NCI-H2171 (cell line): ENCODE measurements at places on chromosomes 1 and 21.

- no peak for DNase-seq
Observed at GRCh38 chr1:204746838-204747442, 61.4 kb upstream of the LRRN2 start.

DNA sequence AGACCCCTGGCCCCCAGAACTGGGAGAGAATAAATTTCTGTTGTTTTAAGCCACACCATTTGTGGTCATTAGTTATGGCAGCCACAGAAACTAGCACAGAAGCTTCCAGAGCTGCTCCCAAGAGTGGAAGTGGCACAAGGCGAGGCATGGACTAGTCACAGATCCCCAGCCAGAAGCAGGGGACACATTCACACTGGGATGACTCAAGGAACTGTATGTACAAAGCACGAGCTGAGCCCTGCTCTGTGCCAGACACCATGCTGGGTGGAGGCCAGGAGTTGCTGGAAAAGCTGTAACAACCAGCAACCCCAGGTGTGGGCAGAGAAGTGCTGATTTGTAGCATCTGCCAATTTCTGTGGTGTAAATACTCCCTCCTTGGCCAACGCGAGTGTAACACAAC lies 55.6 kb downstream of the TCP10L start:
- DNase-seq, result no peak

DNA sequence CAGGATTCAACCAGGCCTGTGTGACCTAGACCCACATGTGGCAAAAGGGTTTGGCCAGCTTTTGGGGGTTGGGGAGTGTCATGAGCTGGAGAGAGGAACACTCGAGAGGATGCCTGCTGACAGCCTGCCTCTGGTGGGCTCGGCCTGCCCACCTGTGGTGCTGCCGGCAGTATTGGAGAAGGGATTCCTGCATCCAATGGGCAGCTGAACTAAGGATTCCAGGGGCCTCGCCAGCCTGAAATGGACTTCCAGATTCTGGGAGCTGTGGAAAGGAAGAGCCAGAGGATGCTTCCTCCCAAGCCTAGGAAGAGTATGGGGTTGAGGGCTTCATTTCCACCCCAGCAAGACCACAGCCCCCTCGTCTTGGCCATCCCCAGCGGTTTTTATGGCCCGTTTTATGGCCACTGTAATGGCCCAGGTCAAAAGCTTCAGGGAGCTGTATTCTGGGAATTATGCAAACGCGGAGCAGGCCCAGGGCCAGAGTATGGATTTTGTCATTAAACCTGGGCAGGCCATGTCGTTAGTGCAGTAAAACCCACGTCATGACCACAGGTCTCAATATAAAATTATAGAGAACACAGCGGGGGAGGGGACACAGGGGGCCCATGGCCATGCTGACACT lies 63.6 kb downstream of the TMEM53 start:
- no peak for DNase-seq

GRCh38 chr1:156493154-156493631 lies 7.4 kb downstream of the MEF2D start:
- peak; percentile 49 for DNase-seq

DNA sequence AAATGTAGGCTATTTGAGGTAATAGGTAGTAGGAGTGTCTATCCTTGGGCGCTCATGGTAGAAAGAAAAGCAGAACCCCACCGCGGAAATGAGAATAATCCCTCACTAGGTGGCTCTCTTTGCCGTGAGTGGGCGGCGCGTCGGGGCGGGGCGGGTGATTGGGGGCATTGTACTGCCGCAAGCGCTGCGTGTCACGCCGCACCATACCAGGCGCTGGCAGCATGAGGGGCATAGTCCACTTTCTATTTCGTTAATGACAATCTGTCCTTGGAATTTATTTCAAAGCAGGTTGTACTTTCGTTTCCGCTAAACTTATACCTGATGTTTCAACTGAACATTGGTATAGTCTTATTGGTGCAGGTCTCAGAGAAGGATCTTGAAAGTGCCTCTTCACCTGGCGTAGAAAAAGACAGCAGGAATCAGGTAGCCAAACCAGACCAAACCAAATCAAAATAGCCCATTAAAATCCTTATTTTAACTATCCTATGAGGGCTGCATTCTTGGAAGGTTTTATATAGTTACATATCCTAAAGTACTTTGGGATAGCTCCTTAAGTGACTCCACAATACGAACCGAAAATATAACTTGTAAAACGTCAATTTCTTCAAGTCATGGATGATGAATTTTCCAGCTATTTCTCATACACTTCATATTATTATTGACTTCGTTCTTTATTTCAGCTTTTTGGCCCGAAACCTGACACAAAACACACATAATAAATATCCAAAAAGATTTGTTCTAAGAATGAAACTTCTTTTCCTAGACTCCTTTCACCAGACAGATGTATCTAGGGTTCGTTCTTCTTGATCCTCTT lies 1.9 kb upstream of the SMG7 start:
- peak; percentile 88 for DNase-seq

DNA sequence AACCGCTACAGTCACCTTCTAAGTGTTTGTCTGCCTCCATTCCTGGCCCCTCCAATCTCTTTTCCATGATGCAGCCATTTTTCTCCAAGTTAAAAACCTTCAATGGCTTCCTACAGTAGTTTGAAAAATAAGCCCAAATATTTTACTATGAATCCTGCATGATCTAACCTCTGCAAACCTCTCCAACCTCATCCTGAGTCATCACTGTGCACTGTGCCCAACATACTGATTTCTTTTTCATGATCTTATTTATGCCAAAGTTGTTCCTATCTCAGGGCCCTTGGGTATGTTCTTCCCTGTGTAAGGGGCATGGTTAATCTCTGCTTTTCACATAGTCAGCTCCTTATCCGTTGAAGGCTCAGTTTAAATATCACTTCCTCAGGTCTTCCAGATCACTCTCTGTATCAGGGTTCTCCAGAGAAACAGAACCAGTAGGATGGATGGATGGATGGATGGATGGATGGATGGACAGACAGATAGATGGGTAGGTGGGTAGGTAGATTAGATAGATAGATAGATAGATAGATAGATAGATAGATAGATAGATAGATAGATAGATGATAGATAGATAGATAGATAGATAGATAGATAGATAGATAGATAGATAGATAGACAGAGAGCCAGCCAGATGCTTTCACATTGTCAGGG lies 18.1 kb upstream of the PTPN14 start:
- DNase-seq, result no peak

DNA sequence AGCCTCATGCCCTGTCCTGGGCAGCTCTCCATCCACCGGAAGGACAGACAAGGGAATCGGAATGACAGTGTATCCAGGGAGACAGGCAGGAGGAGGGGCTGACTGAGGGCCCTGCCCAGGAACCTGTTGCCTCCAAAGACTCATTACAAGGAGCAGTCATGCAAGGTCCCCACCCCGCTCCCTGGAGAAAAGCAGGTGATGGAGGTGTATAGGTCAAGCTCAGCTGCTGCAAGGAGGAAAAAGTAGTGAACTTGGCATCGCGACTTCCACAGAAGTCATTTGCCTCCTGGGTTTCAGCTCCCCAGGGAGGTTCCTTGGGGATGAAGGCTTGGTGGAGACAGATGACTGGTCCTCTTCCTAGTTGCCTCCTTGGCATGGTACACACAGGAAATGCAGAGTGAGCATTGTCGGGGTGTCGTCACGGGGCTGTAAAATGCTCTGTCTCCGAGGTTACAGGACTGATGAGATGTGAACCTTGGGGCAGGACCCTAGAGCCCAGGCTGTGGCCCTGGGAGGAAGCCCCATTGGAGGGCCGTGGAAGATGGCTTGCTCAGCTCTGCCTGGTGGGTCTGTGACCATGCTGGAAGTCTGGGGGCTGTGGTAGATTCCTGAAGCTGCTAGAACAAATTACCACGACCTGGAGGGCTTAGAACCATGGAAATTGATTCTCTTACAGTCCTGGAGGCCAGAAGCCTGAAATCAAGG lies 219.6 kb upstream of the C1orf174 start:
- no peak for DNase-seq

DNA sequence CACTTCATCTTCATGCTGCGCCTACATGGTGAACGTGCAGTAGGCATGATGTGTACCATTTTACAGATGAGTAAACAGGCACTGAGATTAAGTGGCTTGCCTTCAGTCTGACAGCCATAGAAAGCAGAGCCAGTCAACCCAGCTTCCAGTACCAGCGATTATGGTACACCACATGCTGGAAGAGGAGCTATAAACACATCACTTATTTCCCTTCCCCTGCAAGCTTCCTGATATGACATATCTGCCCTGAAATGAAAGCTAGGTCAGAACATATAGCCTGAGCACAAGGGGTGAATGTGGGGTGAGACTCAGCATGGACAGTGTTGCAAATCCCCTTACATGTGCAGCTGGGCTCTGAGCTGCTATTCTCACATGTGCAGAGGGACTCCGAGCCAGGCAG lies 33.8 kb upstream of the IL20 start:
- DNase-seq, result no peak

- no peak for DNase-seq
Observed at GRCh38 chr1:201085902-201086735, 26.1 kb downstream of the CACNA1S start.

GRCh38 chr1:19081218-19081893 lies 124.9 kb upstream of the IFFO2 start:
- no peak for DNase-seq

DNA sequence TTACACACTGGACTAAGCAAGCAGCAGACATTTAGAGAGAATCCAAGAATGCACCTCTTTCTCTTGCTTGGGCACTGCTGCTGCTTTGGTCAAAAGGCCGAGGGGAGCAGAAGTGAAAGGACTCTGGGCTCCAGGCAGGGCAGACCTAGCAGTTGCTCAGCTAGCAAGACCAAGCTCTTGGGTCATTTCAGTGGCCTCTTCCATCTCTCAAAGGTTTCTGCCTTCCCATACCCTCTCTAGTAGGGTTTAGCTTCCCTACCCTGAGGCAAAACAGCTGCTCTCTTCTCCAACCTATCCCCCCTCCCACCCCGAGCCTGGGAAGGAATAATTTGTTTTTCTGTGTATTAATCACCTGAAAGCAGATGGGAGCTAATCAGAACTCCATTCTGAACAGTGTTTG lies 25.8 kb downstream of the TFAP2E start:
- DNase-seq, result no peak

DNA sequence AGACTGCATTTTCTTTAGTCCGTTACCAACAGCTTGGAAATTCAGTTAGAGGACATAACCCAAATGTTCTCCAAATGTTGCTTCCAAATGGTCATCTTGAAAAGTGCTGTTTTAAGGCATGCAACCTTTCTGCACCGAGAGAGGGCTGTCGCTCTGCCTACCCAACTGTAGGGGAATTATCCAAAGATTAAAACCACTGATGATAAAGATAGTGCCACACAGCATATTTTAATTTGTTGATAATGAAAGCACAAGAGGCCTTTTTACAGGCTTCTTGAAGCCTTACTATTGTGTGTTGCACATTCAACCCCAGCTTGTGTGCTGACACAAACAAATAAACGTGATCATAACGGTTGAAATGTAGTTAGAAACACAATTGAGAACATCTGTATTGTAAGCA lies 121.5 kb downstream of the LMO4 start:
- DNase-seq, result no peak

GRCh38 chr21:40759061-40759460 lies 87.9 kb downstream of the DSCAM start:
- no peak for DNase-seq

DNA sequence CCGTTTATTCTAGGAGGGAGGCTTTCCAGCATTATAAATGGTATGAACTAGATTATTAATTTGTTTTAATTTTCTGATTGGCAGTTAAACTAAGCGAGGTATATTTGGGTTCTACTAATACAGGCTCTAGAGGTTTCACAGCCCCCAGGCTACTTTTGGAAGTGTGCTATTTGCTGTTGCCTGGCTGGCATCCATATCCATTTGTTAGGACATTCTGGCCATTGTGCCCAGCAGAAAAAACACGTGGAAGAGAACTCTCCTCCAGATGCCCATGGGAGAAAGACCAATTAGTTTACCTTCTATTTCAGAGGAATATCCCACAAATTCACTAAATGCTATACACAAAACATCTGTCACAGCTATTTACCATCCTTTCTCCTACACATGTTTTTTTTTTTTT lies 29.3 kb downstream of the MACO1 start:
- DNase-seq, result no peak

GRCh38 chr1:182809414-182809957 lies 19.9 kb downstream of the NPL start:
- no peak for DNase-seq

- DNase-seq, result no peak
Observed at GRCh38 chr1:23558140-23558871, 995 bp downstream of the ID3 start.

GRCh38 chr1:2086446-2087078 lies 36.4 kb downstream of the PRKCZ start:
- DNase-seq, result no peak

DNA sequence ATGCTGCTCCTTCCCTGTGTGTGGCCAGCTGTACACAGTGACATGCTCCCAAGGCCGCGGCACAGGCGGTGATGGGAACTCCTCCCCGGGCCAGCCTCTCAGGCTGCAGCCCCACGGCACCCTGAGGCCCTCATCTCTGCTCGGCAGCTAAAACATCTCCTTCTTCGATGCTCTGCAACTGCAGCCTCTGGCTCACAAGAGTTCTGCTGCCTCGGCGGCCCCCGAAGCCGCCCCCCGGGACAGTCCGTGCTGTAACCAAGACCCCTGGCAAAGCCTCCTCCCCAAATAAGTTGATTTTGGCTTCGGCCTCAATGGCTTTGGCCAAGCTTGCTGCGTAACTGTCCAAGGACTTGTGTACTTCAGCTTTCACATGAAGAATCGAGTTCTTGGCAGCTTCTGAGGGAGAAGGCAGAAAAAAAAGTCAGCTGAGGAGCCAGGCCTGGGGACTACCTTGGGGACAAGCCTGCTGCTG lies 51.3 kb downstream of the GPR161 start:
- DNase-seq, result no peak

DNA sequence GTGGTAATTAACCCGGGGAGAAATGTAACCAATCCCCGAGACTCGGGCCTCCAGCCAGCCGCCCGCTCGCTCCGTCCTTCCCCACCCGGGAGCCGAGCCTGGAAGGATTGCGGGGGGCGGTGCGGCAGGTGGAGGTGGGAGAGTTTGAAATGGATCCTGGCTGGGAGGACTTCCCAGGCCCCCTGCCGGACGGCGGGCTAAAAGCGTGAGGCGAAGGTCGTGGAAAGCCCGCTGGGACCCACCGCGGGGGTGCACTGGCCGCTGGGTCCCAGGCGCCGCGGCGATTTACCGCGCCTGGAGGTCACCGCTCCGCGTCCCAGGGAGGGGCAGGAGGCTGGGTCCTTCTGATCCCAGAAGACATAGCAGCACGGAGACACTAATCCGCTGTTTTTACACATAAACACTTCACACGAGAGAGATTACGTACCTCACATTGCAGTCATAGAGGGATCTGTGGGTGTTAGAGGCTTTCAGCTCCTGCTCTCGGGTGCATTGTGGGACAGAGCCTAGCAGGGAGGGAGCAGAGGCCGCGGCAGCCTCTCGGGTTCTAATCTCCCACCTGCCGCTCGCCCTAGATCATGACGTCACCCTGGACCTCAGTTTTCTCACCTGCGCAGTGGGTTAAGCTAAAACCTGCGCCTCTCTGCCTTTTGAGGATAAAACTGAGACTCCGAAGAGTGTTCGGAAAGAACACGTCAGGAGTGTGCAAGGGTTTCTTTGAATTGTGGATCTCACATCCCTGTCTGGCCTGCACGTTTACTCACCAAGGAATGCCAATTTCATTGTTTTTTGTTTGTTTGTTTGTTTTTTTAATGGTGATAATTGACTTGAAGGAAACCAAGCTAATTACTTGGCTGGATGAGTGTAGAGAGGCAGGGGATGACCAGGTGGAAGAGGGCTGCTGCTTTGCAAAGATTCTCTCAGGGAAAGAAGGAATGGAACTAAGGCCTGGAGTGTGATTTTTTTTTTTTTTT lies 17.1 kb upstream of the TMEM9 start:
- peak; percentile 47 for DNase-seq

- no peak for DNase-seq
Observed at GRCh38 chr1:230365723-230366307, 60.3 kb downstream of the PGBD5 start.

GRCh38 chr1:36638268-36638667 lies 155.6 kb upstream of the CSF3R start:
- DNase-seq, result no peak
